AG08396 (cell line): ENCODE measurements at places on chromosomes 6 and 20.

GRCh38 chr20:1005452-1006027 is 3.4 kb upstream of the RSPO4 start:
- DNase-seq: no peak

- no peak for DNase-seq
These were observed 38.9 kb downstream of the MRAP2 start for GRCh38 chr6:84072442-84072997.

GRCh38 chr6:168648240-168649125 is 207.5 kb downstream of the SMOC2 start:
- DNase-seq: no peak

DNA sequence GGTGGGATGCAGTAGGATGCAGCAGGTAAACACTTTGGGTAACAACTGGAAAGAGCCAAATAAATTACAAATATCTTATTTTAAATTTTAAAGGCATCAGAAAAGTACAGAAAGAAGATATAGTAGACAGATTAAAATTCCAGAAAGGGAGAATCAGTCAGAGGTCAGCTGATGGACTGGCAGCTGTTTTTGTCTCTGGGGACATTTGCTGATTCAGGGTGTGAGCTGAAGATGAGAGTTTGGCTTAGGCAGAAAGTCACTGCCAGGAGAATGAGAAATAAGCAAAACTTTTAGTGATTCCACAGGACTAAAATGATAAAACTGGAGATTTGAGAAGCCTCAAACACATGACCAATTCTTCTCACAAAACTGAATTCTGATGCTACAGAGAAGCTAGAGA is 39.5 kb downstream of the AHI1 start:
- DNase-seq: no peak

- DNase-seq: no peak
These were observed 117.3 kb downstream of the BCKDHB start for GRCh38 chr6:80223743-80224212.

DNA sequence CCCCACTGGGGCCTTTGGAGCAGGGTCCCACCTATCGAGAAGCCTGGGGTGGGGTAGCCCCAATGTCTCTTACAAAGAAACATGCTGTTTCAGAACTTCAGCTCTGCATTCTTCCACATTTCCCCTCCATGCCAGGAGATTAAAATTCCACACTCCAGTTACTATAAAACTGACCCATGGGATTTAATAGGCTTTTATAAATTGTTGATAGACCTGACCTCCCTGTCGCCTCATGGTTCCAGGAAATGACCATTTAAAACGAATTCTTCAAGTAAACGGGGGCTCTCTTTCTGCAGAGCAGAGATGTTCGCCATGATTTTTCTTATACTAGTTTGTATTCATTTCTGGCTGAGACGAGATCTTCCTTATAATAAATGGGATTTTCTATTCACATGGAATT is 19.3 kb downstream of the RIN2 start:
- no peak for DNase-seq

- no peak for DNase-seq
These were observed 11.4 kb downstream of the CAPN11 start for GRCh38 chr6:44169886-44170570.

GRCh38 chr6:17446713-17447112 is 53.3 kb downstream of the CAP2 start:
- no peak for DNase-seq

DNA sequence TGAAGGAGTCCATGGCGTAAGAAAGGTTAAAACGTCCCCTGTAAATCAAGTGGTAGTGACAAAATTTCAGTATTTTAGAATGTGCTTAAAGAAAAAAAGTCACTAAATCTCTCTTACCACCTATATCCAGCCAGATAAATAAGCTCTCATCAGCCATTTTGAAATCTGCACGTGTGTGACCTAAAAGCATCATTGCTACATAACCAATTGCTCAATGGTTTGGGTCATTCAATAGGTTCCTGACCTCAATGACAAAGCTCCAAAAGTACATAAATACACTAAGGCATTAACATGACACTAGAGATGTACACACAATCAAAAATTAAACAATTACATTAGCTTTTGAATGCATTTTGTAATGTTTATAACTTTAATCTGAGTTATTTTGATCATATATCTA is 272.4 kb downstream of the GMDS start:
- no peak for DNase-seq

GRCh38 chr20:10065154-10065833 is 30.5 kb downstream of the ANKEF1 start:
- DNase-seq: peak; percentile 8
